T-helper 2 cell (primary cell): ENCODE measurements at places on chromosomes 7 and 10.

- no peak for DNase-seq
These were observed 135.5 kb downstream of the USP6NL start for GRCh38 chr10:11475831-11476434.

DNA sequence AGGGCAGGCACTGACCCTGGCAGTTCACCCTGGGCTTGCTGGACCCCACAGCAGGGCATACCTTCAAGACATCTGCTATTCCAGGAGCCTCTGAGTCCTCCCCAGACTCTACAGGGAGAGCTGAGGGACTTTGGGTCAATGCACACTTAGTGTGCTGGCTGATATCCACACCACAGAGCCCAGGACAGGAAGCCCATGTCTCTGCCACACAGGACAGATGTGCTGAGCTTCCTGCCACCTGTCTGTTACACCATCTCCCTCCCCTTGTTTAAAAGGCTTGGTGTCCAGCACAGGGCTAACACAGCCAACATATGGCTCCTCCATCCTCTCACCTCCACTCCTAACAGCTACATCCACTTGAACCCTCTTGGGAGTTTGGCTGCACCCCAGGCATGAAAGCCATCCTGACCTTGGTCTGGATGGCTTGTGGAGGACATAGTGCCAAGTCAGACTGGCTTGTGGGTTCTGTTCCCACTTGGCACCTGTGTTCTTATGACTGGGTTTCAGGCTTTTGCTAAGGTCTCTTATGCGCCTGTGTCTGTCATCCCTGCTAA is 529.8 kb downstream of the GALNT17 start:
- DNase-seq = no peak

DNA sequence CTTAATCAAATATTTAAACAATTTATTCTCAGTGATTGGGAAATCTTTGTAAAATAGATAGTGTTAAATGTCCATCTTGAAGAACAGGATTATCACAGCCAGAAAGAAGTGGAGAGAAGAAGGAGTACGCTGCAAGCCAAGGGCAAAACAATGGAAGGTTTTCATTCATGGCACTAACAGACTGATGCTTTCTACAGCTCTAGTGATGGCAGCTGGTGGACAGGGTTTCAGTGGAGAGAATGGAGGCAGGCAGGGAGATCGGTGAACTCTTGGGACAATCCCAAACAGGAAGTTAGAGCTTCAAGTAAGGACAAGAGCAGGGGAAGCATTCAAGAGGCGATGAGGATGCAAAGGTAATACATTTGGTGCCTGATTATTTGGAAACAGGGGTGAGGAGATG is 207.0 kb downstream of the JAZF1 start:
- no peak for DNase-seq

GRCh38 chr10:95474228-95475002 is 86.8 kb downstream of the SORBS1 start:
- DNase-seq = no peak

- no peak for DNase-seq
These were observed 464 bp downstream of the KIAA1217 start for GRCh38 chr10:24209432-24209771.

DNA sequence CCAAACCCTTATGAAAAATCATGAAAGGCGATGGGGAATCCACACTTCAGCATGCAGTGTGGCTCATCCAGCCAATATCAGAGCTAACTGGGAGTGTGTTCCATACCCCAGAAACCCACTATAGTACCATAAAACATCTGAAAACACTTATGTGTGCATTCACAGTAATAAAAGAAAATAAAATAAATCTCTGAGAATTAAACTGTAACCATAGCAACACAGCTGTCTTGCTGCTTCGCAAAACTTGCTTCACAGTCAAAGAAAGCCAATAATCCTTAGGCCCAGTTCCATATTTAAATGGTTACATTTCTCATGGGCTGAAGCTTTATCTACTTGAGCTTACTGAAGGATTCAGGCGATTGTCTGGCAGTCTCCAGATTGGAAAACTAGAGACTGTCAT is 19.9 kb upstream of the POLR1F start:
- no peak for DNase-seq

DNA sequence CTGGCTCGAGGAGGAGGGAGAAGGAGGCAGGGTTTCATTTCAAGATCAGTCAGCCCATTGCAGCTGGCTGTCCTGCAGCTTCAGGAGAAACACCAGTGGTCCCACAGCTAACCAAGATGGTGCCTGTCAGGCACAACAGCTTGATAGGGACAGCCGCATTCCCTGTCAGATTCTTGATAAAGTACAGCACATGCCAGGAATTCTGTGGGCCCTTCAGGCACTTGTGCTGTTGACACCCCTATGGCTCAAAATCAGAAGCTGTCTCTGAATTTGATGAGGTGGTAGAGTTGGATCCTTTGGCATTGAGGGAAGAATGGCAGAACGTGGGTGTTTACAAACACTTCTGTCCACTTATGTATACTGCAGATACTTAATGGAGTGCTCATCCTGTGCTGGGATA is 354.3 kb downstream of the KCNMA1 start:
- DNase-seq = no peak

DNA sequence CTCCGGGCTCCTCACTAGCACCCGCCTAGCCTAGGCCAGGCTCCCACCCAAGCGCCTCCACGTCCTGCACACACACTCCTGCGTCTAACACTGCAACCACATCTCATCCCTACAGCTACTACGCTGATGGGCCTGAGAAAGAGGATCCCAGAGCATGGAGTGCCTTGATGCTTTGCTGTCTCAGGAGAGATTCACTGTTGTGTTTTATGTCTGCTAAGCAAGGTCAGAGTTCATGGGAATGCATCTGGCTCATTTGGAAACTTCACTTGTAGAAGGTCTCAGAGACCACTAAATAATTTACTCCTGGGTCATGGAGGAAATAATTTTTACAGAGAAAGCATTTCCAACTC is 88.7 kb downstream of the SLIT1 start:
- DNase-seq = no peak

GRCh38 chr10:20272608-20273007 is 456.4 kb downstream of the PLXDC2 start:
- no peak for DNase-seq

DNA sequence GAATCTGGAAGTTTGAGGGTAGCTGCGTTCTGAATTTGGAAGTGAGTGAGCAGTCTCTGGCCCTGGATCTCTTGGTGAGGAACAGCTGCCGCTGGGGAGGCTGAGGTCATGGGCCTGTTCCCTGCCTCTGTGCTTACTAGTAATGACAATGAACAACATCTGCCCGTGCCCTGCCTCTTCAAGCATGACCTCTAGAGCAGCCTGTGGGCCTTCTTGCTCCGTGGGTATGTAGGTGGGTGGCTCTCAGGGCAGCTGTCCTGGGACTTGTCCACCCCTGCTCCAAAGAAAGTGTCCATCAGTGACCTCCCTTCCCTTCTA is 186.2 kb downstream of the CXCL12 start:
- DNase-seq = no peak

- no peak for DNase-seq
These were observed 195.7 kb upstream of the PTN start for GRCh38 chr7:137539111-137539715.

DNA sequence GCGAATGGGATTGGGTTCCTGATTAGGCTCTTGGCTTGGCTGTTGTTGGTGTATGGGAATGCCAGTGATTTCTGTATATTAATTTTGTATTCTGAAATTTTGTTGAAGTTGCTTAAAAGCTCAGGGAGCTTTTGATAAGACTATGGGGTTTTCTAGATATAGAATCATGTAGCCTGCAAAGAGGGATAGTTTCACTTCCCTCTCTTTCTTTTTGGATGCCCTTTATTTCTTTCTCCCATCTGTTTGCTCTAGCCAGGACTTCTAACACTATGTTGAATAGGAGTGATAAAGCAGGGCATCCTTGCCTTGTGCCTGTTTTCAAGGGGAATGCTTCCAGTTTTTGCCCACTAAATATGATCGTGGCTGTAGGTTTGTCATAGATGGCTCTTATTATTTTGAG is 40.4 kb upstream of the MPP7 start:
- DNase-seq = no peak

DNA sequence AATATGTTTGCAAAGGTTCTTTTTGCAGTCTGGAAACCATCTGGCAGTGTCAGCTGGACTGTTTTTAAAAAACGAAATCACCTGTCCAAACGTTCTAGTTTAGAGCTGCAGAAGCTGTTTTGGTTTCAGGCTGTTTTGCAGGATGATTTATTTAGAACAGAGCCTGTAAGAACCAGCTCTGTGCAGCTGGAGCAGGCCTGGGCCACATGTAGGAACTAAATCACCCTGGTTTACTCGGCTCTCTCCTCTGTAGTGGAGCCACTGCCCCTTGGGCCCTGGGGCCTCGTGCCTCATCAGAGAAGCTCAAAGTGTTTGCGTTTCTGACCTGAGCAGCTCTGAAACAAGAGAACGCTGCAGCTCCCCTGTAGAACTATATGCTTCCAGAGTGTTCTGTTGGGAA is 142.5 kb downstream of the ACTR3B start:
- no peak for DNase-seq

- DNase-seq = no peak
These were observed 51.8 kb upstream of the PARD3 start for GRCh38 chr10:34866848-34867247.

DNA sequence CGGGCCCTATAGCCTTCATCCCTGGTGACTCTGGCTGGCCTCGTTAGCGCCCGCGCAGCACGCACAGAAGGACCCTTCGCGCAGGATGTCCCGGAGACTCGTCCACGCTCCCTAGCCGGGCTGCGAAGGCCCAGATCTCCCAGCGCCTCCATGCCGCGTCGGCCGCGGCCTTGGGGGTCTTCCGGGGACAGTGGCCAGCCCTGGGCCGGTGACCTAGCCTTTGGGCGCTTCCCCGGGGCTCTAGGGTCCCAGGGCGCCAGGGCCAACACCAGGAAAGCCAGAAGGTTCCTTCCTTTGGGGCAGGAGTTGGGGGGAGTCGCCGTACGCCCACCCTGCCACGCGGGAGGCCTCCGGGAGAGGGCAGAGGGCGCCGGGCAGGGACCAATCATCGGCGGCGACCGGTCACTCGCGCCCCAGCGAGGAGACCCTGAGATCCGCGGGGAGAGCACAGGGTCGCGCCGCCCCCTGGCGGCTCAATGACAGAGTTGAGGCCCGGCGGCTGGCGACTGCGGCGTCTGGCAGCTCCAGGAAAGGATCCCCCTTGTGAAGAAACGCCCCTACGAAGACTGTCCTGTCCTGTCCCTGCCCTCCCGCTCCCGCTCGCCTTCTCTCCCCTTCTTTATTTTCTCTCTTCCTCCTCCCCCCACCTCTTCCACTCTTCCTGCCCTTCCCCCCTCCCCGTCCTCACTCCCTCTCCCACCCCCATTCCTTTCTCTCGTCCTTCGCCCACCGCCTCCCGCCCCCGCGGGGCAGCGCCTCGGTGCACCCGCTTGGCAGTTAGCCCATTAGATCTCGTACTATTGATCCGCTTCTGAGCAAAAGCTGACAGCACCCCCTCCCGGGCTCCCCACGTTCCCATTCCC is 62.3 kb upstream of the LBX1 start:
- peak; percentile 31 for DNase-seq

DNA sequence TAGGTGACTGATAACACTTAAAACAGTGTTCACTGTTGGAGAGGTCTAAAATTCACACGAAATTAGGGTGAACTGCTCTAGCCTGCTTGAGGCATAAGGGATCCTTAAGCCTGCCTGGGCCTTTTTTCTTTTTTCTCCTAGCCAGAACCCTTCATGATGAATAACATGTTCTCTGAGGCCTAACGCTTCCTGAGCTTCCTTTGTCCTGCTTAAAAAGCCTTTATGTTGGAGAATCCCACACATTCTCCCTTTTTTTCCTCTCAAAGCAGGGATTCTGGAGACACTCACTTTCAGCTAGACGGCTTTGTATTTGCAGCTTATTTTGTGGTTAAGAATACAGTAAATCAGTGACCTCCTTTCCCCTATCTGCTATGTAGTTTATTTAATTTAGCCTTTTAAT is 354.7 kb upstream of the PHF14 start:
- DNase-seq = no peak

- no peak for DNase-seq
These were observed 41.7 kb downstream of the MAD1L1 start for GRCh38 chr7:2191016-2191415.

GRCh38 chr10:72790216-72790990 is 98.5 kb downstream of the MCU start:
- DNase-seq = no peak

DNA sequence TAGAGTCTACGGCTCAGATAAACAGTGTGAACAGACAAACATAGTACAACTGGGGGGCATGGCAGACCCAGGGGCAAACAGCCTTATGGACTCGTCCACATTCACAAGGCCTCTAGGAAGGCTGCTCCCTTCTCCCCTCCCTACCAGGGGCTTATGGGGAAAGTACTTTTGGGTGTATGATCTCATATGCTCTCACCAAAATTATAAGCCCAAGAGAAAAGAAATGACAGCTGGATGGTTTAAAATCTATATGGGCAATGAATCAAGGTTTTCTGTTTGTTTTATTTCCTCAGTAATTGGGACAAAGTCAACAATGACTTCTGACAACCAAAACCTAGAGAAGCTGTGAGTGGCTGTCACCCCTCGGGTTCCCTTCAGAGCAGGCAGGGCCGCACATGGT is 144.4 kb downstream of the PKD1L1 start:
- no peak for DNase-seq
